ENCODE measurements at places on chromosomes 1 and 21.

GRCh38 chr1:114152508-114153260, 985 bp downstream of the SYT6 start:
- ATAC-seq = peak; percentile 60

DNA sequence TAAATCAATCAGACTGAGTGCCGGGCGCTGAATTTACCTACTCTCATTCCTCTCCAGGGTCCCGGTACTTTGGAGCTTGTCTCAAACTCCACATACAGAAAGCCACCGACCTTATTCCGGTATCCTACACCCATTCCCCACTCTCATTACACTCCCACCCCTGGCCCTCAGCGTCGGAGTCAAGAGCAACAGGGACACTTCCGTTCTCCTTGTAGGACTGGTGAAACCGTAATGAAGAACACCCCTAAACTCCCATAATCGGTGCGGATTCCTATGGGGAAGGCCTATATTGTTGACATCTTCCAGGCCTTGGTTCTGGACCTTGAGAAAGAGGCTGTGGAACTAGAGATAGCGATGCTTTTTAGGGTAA, 798 bp downstream of the ZBED6 start:
- ATAC-seq = peak; percentile 19

GRCh38 chr1:5827516-5827915, 164.7 kb downstream of the NPHP4 start:
- ATAC-seq = no peak

GRCh38 chr1:72442262-72442661, 159.9 kb upstream of the NEGR1 start:
- ATAC-seq = no peak

DNA sequence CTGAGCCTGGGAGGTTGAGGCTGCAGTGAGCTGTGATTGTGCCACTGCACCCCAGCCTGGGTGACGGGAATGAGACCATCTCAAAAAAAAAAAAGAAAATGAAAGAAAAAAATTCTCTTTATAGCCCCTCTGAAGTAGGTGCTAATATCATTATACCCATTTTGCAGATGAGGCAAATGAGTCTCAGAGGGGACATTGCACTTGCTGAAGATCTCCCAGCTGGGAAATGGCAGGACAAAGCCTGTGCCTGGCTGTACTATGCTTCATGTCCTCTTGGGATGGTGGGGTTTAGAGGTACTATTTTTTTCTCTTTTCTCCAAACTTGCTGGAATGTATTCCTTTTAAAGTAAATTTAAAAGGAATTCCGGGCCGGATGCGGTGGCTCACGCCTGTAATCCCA, 1.6 kb downstream of the SMPDL3B start:
- ATAC-seq = no peak

DNA sequence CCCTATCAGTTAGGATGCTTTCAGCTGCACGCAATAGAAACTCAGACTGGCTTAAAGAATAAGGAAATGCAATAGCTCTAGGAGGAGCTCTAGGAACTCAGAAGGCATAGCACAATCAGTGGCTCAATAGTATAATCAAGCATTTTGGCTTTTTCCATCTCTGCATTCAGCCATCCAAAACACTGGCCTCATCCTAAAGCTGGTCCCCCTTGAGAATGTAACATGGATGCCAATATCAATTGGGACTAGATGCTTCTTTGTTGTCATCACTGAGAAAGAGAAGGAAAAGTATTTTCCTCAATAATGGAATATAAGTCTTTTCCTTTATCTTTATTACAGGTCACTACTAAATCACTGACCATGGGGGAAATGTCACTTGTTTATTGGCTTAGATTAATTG, 509.5 kb downstream of the PLPP3 start:
- ATAC-seq = no peak

DNA sequence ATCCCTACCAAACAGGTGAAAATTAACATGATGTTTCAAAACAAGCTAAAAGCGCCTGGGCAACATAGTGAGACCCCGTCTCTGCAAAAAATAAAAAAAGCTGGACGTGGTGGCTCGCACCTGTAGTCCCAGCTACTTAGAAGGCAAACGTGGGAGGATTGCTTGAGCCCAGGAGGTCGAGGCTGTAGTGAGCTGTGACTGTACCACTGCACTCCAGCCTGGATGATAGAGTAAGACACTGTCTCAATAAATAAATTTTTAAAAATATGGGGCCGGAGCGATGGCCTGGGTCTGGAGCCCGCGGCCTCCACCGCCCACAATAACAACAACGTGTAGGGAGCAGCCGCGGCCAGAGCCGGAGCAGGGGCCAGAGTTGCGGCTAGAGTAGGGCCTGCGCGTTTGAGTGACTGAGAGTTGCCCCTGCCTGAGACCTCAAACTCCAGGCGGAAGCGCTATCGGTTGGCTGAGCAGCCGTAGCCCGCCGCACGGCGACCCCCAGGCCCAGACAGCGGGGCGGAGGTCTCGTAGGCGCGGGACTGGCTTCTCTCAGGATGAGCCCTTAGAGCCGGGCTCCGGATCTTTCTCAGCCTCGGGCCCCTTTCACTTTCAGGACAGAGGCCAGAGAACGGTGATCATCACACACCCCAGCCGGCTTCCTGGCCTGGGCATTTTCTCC, 41.4 kb downstream of the ZMYM1 start:
- peak; percentile 25 for ATAC-seq

DNA sequence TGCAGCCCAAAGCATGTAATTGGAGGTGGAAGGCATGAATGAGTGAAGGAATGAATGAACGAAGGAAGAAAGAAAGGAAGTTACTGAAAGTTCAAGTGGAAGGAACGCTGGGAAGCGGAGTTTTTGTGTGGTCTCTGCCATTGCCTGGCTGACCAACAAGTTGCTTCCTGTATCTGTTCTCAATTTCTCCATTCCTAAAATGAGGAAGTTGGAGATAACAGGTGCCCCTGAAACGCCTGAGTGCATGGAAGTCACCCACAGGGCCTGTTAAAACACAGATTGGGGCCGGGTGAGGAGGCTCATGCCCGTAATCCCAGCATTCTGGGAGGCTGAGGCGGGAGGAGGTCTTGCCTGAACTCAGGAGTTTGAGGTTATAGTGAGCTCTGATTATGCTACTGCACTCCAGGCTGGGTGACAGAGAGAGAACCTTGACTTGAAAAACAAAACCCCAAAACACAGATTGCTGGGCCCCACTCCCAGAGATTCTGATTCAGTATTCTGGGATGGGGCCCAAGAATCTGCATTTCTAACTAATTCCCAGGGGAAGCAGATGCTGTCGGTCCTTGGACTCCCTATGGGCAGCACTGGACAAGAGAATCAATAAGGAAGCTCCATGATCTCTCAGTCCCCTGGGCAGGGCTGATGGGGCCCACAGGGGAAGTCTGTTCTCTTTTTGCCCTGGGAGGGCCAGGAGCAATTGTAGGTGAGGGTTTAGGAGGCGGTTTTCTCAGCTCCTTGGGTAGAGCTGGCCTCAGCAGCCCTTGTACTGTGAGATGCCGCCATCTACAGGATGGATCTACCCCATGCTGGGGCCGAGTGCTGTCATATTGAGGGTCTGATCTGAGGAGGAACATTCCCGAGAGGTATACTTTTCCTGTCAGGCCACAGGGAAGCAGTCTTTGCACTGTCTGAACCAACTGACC, 3.3 kb upstream of the CNR2 start:
- peak; percentile 78 for ATAC-seq

GRCh38 chr1:42801832-42802473, 15.0 kb upstream of the ERMAP start:
- ATAC-seq = no peak

DNA sequence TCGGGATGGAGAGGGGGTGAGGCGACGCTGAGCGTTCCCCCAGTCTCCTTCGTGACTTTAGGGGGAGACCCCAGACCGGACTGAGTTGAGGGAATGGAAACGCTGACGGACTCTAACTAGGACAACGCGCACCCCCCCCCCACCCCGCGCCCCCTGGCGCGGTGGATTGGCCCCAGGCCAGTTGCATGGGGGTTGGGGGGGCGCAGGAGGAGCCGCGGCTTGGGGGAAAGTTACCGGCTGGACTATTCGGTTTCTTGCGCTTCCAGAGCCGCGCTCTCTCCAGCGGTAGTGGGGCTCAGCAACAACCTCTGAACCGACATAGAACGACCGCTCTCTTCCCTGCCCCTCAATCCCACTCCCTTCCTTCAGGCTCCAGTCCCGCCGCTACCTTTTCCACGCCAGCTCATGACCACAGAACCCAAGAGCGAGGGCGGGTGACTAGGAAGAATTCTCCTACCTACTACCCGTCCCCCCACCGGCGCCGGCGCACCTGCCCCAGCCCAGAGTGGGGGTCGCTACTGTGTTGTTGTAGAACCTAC, 694 bp downstream of the ZBTB7B start:
- no peak for ATAC-seq

- peak; percentile 88 for ATAC-seq
Observed at GRCh38 chr1:36211841-36212240, 12.4 kb upstream of the THRAP3 start.

DNA sequence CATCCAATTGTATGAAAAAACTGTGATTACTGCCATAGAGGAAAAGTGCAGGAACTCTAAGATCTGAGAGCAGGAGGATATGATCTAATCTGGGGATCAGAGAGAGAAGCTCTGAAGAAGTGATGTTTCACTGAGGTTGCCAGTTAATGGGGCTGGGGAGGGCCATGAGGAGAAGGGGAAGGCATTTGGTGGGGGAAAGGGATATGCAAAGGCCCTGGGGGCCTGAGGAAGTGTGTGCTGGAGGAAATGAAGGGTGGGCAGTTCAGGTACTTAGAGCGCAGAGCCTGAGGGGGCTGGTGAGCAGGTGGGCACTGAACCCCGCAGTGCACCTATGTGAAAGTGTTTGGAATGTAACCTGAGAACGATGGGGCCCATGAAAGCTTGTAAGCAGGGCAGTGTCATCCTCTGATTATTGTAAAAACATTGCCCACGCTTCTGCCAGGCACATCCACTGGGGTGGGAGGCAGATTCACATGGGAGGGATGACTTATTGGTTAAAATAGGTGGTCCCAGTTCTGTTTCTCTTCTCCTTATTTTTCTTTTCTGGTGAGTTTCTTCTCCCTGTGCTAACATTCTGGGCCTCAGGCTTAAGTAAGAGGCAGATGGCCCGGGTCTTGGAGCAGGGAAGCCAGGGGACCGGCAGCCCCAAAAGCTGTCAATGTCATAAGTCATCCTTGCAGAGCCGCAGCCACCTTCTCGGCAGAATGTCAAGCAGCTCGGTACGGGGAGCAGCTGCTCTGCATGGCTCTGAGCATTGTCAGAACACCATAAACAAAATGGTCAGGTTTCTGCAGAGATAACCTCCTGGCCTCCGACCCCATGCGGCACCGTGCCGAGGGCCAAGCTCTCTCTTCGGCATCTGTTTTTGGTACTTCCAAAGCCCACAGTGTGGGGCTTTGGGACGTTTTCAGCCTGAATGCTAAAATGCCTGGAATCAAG, 492.0 kb upstream of the VAMP3 start:
- no peak for ATAC-seq

DNA sequence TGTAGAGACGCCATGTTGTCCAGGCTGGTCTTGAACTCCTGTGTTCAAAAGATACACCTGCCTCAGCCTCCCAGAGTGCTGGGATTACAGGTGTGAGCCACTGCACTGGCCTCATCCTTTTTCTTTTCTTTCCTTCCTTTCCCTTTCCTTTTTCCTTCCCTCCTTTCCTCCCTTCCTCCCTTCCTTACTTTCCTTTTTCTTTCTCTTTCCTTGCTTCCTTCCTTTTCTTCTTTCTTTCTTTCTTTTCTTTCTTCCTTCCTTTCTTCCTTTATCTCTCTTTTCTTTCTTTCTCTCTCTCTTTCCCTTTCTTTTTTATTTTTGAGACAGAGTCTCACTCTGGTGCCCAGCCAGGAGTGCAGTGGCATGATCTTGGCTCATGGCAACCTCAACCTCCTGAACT, 5.8 kb downstream of the FAM229A start:
- no peak for ATAC-seq

GRCh38 chr1:42157667-42158066, 4.5 kb downstream of the GUCA2B start:
- ATAC-seq = no peak

DNA sequence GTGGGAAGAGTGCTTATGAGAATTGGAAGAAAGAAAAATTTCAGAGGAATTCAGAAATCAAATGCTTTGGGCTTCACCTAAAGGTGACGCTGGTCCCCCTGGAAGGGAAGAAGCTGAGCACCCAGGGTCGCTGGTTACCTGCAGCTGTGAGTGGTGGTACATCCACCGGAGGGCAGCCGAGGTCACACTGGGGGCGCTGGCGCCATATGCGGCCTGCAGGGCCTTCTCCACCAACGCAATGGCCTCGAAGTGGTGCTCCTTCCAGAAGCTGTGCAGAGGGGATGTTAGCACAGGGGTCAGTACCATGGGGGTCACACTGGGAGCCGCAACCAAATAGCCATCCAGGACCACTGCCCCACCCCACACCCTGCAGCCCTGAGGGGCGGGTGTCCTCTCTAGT, 6.1 kb downstream of the AKR7A2 start:
- ATAC-seq = no peak

GRCh38 chr1:6370006-6370405, 23.6 kb downstream of the ACOT7 start:
- ATAC-seq = no peak

- ATAC-seq = no peak
Observed at GRCh38 chr1:101290119-101290921, 53.5 kb downstream of the S1PR1 start.

DNA sequence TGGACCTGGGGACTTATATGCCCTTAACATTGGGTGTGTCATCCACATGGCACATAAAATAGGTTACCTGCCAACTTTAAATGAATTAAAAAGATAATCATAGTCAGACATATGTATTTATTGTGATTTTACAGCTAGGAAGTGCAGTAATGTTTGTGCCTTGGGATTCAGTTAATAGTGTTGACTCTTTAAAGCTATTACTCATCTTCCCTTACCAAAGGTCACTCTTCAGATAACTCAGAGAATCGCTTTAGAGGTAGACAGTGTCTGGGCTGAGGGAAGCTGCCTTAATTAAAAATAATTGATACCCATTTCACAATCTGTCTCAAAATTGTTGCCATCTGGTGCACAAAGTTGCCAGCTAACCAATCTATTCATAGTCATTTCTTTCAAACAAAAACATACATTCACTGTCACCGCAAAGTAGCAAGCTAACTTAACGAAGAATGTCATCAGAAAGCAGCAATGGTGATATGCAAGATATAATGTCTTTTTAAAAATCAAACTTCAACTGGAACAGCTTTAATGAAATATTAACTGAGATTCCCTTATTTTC, 3.0 kb upstream of the KRTAP15-1 start:
- no peak for ATAC-seq

DNA sequence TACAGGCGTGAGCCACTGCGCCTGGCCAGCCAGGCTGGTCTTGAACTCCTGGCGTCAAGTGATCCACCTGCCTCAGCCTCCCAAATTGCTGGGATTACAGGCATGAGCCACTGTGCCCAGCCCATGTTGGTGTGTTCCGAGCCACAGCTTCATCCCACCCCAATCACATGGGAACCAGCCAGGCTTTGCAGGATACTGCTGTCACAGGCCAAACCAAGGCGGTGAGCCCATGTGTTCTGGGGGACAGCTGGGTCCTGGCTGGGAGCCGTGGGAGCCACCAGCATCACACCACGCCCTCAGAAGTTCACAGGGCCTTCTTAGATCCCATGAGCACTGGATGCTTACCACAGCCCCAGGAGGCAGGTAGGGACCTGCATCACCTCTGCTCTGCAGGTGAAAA, 56.9 kb downstream of the DHRS3 start:
- ATAC-seq = peak; percentile 55

All from esophagus mucosa (tissue), 1 donor.